ENCODE measurements at places on chromosomes 16 and 17. TPM values are rescaled to one million over a fixed set of nuclear protein-coding genes. Genes with fewer than 3 reads are reported as not detected.

DNA sequence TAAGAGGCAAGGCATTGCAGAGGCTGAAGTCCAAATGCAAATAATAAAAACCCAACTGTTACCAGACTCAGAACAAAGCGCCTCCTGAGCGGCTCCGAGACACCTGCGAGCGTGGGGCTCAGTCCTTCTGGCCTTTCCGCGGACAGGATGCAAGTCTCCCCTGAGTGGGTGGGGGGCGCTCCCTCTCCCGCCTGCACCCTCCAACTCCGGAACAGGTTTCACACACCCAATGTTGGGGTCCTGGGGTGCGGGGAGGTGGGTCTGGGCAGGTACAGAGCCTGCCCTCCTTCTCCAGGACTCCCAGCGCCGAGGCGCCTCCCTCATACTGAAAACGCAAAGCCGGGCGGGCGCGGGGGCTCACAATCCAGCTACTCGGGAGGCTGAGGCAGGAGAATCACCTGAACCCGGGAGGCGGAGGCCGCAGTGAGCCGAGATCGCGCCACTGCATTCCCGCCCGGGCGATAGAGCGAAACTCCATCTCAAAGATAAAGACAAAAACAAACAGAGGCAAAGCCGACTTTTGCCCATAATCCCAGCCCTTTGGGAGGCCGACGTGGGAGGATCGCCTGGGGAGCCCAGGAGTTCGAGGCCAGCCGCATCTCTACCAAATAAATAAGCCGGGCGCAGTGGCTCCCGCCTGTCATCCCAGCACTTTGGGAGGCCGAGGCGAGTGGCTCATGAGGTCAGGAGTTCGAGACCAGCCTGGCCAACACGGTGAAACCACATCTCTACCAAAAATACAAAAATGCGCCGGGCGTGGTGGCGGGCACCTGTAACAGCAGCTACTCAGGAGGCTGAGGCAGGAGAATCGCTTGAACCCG, 893 bp downstream of the GINS2 start:
- no peak for DNase-seq

The RASD1 gene
- 5.4 TPM for total RNA-seq

DNA sequence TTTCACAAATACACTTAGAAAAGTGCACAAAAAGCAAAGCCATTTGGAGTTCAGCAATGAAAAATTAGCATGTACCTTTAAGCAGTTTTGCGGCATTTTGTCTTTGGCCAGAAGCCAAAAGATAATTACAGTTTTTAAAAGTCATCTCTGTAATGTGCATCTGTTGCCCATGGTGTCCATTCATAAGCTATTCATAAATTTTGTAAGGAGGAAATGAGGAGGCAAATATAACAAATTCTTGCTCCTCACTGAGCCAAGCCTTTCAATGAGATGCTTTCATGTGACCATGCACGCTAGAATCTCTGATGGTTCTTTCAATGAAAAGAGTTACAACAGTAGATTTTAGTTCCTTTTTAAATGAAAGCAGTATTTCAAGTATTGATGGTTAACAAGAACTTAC, 247.1 kb upstream of the MON1B start:
- DNase-seq: no peak

The TNFRSF13B gene
- total RNA-seq: not detected

GRCh38 chr16:71536752-71537499, 10.7 kb downstream of the CHST4 start:
- no peak for DNase-seq

The SRL gene
- under 0.01 TPM for total RNA-seq

DNA sequence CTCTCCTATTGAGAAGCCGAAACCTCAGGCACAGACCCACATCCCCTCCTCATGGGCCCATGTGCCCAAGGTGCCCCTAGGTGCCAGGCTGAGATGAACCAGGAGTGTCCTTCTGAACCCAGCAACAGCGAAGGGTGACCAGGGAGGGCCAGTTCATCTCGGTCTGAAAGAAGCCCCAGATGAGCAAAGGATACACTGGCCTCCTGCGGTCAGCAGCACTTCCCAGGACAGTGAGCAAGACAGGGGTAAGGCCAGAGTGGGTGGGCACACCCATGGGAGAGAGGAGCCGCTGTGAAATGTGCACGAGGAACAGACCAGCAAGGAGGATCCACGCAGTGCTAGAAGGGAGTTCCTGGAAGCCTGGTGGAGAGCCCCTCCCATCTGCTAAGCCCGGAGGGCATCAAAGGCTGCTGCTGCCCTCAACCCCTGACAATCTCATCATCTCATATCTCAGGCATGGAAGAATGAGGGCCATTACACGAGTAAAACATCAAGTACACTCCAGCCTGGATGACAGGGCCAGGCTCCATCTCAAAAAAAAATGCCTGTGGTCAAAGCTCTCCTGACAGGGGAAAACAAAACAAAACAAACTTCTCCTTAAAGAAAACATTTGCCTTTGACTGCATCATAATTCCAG, 3.3 kb upstream of the HBZ start:
- no peak for DNase-seq

DNA sequence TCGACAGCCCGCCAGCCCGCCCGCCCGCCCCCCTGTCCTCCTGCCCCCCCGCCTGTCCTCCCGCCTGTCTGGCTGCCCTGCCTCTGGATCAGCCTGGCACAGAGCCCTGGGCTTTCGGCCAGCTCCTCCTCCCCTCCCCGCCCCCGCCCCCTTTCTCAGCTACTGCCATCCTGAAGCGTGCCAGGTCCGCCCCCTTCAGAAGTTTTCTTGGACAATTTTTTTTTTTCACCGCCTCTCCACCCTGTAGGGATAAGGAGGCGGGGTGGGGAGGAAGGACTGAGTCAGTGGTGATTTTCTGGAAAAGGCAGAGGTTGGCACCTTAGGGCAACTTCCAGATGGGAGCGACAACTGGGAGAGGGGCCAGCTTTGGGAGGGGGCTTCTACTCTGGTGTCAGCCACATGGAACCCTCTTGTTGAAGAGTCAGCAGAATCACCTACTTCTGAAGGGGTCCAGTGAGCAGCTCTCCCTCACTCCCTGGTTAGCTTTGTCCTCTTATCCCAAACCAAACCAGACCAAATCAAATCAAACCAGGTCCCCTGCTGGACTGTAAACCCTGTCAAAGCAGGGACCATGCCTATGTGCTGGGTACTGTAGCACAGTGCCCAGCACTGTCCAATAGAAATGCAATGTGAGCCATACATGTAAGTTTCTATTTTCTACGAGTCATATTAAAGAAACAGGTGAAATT, 19.7 kb downstream of the IGF2BP1 start:
- DNase-seq: peak; percentile 85

The LRRC75A gene
- total RNA-seq: 1.2 TPM

GRCh38 chr16:77816293-77816692, 27.9 kb downstream of the VAT1L start:
- no peak for DNase-seq

The GSG1L gene
- total RNA-seq: 0.63 TPM

DNA sequence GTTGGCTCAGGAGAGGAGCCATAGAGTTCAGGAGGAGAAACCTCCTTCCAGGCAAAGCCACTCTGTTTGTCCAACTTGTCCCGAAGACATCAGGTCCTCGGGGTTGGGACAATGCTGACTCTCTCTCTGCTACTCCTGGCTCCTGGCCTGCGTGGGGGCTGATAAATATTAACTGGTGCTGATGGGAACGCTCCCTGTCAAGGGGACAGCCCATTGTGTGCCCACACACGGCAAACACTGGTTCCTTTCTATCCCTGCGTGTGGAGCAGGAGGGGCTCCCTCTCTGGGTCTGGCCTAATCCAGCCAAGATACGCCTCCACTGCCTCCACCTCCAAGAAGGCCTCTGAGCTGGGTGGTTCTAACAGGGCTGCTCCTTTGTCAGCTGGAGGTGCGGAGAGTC, 4.4 kb downstream of the KIF19 start:
- DNase-seq: no peak

DNA sequence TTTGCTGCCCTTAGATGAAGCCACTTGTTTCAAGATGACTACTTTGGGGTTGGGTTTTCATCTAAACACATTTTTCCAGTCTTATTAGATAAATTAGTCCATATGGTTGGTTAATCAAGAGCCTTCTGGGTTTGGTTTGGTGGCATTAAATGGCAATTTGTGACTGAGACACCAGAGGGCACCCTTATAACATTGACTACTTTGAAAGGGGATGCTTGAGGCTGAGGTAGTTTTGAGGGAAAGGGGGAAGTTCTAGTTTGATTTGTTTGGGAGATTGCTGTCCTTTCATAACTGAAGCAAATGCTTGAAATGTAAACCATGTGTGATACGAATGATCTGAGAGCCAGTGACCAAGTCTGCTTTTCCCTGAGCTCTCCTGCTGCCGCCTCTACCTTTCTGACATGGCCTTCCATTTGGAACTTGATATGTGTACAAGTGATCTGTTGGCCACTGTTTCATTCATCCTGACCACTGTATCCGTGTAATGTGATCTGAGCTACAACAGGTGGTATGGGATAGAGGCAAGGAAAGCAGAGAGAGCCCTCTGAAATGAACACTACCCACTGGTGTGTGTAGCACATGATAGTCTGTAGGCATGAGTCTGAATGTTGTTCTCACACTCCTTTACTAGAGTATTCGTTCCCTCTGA, 5.8 kb upstream of the RARA start:
- peak; percentile 70 for DNase-seq

- no peak for DNase-seq
Observed at GRCh38 chr17:44338702-44339101, 6.4 kb upstream of the GRN start.

DNA sequence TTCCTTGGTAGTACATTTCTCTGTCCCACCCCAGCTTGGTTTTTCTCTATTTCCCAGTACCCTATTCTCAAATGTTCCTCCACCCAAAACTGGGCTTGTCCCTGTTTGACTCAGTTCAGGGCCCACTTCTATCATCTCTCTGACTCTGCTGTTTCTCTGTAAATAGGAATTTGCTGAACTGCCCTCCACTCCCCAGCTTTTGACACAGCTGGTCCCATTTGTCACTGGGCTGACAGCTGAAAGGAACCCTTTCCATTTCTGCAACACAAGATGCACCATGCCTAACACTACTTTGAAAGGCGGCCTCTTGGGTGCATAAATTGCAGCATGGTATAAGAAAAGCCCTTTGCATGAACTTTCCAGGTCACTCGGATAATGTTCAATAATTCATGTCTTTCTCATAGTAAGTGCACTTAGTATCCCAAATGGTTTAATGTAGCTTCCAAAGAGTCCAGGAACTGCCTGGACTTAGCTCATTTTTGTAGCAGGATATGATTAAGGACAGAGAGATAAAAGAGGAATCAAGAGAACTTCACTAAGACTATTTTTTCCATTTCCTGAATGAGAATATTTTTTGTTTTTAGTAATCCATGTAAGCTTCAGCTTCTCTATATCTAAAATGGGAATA, 256.7 kb downstream of the CDH11 start:
- no peak for DNase-seq

DNA sequence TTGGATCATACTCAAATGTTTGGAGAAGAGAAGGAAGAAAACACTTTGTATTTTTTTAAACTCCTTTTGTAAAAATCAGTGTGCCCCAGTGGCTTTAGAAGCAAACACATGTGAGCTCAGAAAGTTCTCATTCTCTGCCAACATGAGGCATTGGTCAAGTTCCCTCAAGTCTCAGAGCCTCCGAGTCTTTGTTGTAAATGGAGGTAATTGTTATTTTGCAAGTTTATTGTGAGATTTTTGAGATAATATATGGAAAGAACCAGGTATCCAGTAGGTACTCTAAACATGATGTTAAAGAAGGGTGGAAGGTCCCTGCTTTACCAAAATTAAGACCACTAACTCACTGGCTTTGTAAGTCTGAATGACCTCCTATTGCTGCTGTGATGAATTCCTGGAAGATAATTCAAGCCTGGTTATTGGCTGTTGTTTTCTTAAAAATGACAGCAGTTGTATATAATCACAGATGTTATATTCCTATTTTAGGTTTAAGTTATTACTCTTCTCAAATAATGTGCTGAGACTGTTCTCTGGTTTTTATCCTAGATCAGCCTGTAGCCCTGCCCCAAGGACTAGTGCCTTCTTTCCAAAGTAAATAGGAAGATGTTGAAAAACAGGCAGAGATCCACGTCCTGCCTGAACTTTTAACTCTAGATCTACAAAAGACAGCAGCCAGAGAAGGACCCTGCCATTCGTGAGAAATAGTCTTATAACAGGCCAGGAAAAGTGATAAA, 2.4 kb downstream of the HLF start:
- no peak for DNase-seq

- no peak for DNase-seq
Observed at GRCh38 chr17:4708436-4708835, 2.0 kb upstream of the ARRB2 start.

GRCh38 chr16:3000540-3000939, 12.2 kb upstream of the CLDN9 start:
- no peak for DNase-seq

- no peak for DNase-seq
Observed at GRCh38 chr17:70976447-70976846, 807.1 kb downstream of the KCNJ2 start.

DNA sequence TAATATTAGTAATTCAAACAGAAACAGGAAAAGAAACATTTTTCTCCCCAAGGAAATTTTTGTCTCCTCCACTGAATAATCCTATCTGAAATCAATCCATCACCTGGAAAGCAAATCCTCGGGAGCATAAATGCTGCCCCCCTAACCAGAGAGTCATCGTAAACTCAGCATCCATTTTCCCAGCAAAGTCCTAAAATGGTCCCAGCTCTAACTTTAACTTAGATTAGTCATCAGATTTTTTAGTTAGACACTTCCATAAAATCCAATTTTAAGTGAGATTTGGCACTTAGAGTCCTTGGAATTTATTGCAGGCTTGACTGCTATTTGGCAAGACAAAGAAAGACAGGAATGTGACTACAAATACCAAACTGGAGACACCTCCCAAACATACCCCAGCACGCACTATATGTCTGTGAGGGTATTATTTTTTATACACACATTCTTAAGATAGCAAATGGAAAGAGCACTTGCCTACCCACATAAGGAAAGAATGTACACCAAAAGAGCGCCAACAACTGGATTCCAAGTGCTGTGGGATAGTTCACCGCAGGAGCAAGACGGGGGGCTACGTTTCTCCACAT, 15.4 kb downstream of the SCO1 start:
- DNase-seq: no peak

GRCh38 chr17:8148560-8148959, 3.6 kb downstream of the PER1 start:
- DNase-seq: no peak

The SMARCD2 gene
- 62.8 TPM for total RNA-seq

GRCh38 chr16:68231384-68232136, 4.4 kb downstream of the ESRP2 start:
- no peak for DNase-seq

The ARL5C gene
- not detected for total RNA-seq

The ITGAL gene
- total RNA-seq: not detected

The TPPP3 gene
- total RNA-seq: under 0.01 TPM
